Spleen (tissue), 13 donors: ENCODE measurements at places on chromosomes 1 and 21. TPM values are rescaled to one million over a fixed set of nuclear protein-coding genes. Genes with fewer than 3 reads are reported as not detected.

- no peak overlapping the region for H3K27ac ChIP-seq
- DNase-seq = no peak
- no peaks in the 10 kb centered on the region for H3K36me3 ChIP-seq
- no peaks in the 10 kb centered on the region for H3K4me1 ChIP-seq
- H3K4me3 ChIP-seq = no peak overlapping the region
These were observed 151.6 kb downstream of the KCNJ6 start for GRCh38 chr21:37764691-37765090.

DNA sequence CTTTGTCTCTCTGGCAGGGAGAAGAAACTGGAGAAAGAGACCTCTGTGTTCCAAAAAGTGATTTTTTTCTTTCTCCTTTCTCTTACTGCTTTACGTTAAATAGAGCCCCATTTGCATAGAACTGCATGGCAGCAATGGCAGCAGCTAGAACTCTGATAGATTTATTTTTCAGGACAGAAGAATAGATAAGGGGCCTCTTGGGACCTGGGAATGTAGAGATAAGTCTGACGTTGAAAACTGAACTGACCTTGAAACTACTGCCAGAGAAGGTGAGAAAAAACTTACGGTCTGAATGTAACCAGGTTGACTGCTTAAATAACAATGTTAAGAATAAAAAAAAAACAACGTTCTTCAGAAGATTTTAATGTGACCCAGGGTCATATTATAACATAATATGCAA, 25.4 kb upstream of the B3GALT5 start:
- H3K27me3 ChIP-seq = no peaks in the 10 kb centered on the region
- H3K27ac ChIP-seq = no peak overlapping the region
- no peaks in the 10 kb centered on the region for H3K4me1 ChIP-seq
- no peak overlapping the region for H3K4me3 ChIP-seq
- no peak for DNase-seq

GRCh38 chr1:36366091-36366661, 19.5 kb downstream of the STK40 start:
- peaks cover 86% of the 10 kb centered on the region for H3K4me1 ChIP-seq
- DNase-seq = peak; percentile 91
- H3K27me3 ChIP-seq = no peaks in the 10 kb centered on the region
- H3K36me3 ChIP-seq = peaks cover 9% of the 10 kb centered on the region
- peak overlapping the region; percentile 97 for H3K27ac ChIP-seq
- no peak overlapping the region for H3K4me3 ChIP-seq

DNA sequence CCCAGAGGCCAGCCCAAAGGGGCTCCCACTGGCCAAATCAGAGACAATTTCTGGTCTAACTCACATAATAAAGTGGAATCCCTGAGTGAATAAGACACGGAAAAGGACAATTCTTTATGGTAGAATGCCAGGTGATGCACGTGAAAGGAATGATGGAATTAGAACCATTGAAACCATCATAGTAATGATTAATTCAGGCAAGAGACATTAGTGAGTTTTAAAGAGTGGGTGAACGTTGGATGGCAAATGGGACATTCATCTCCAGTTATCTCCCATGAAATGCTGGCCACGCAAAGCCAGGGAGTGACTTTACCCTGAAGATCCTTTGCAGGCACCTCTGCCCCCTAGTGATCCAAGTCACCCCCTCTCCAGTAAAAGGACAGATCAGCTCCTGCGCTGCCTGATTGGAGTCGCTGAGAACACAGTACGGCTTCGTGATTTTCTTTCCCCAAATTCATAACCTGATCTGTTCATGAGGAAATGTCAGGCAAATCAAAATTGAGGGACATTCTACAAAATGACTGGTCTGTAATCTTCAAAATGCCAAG, 87.5 kb downstream of the AJAP1 start:
- H3K27me3 ChIP-seq = no peaks in the 10 kb centered on the region
- no peak overlapping the region for H3K27ac ChIP-seq
- no peaks in the 10 kb centered on the region for H3K4me1 ChIP-seq
- H3K4me3 ChIP-seq = no peak overlapping the region
- DNase-seq = no peak

DNA sequence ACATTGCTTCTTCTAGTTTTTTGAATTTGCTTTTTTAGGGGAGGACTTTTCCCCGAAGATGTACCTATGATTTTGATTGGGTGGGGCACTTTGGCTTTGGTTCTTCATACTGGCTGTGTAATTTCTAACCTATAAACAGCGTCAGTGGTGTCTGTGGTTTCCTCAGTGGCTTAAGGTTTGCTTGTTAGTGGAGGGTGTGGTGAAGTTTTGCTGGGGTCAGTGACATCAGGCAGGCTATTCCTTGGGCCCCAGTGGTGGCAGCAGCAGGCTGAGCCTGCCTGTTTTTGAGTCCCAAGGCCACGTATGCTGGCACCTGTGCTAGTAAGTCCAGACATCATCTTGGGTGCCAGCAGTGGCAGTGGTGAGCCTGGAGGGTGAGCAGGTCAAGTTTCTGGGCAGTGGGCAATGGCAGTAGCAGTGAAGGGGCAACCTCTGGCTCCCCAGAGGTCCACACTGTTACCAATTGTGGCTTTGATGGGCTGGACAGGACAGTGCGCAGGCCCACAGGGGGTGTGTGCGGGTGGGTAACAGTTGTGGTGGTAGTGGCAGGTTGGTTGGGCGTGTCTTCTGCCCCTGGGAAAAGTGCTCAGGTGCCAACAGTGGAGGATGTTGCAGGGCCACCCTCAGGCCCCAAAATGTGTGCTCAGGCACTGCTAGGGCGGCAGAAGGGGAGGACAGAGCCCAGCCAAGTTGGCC, 54.9 kb upstream of the B3GALT2 start:
- peaks cover 18% of the 10 kb centered on the region for H3K36me3 ChIP-seq
- no peaks in the 10 kb centered on the region for H3K27me3 ChIP-seq
- no peak for DNase-seq
- H3K27ac ChIP-seq = no peak overlapping the region
- no peaks in the 10 kb centered on the region for H3K4me1 ChIP-seq

DNA sequence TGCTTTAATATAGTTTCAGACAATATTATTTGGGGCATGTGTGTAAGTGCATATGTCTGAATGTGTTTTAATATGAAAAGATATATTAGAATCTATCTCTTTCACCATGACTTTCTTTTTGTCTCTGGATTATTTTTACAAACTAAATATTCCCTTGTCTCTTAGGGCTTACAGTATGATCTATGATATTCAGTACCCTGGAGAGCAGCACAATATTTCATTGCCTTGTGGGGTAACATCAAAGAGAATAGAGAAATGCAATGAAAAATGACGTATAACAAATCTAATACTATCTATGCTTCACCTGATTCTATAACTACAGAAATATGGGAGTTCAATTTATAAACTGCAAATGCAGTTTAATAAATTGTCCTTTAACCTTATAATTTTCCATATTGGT, 2084.5 kb downstream of the MRPL39 start:
- no peak overlapping the region for H3K27ac ChIP-seq
- no peaks in the 10 kb centered on the region for H3K27me3 ChIP-seq
- DNase-seq = no peak
- H3K36me3 ChIP-seq = no peaks in the 10 kb centered on the region
- no peaks in the 10 kb centered on the region for H3K4me1 ChIP-seq

GRCh38 chr1:160761886-160762285, 22.8 kb downstream of the SLAMF7 start:
- H3K4me3 ChIP-seq = no peak overlapping the region
- H3K4me1 ChIP-seq = peaks cover 4% of the 10 kb centered on the region
- H3K36me3 ChIP-seq = no peaks in the 10 kb centered on the region

DNA sequence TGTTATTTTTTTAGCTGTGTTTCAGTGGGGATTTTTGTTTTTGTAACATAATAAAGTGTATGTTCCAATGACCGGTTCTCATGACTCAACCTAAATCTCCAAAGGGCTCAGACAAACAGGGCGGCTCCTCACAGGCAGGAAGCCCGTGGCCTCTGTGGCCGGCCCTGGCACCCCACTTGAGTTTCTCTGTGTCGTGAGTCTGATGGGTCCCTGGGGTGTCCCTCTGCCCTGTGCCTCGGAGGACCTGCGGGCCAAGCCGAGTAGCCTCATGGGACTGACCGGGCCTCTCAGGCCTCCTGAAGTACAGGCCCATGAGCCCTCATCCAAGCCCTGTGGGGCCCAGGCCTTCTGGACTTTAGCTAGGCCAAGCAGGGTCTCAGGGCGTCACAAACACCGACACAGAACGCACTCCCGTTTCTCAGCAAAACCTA, 16.1 kb upstream of the CCDC27 start:
- H3K27ac ChIP-seq = no peak overlapping the region
- H3K27me3 ChIP-seq = no peaks in the 10 kb centered on the region
- peaks cover 34% of the 10 kb centered on the region for H3K36me3 ChIP-seq
- H3K4me1 ChIP-seq = no peaks in the 10 kb centered on the region
- no peak overlapping the region for H3K4me3 ChIP-seq
- DNase-seq = no peak

- peak overlapping the region; percentile 17 for H3K4me3 ChIP-seq
- peaks cover 100% of the 10 kb centered on the region for H3K4me1 ChIP-seq
- H3K27ac ChIP-seq = peak overlapping the region; percentile 84
These were observed 6.1 kb downstream of the SKI start for GRCh38 chr1:2233997-2234761.

DNA sequence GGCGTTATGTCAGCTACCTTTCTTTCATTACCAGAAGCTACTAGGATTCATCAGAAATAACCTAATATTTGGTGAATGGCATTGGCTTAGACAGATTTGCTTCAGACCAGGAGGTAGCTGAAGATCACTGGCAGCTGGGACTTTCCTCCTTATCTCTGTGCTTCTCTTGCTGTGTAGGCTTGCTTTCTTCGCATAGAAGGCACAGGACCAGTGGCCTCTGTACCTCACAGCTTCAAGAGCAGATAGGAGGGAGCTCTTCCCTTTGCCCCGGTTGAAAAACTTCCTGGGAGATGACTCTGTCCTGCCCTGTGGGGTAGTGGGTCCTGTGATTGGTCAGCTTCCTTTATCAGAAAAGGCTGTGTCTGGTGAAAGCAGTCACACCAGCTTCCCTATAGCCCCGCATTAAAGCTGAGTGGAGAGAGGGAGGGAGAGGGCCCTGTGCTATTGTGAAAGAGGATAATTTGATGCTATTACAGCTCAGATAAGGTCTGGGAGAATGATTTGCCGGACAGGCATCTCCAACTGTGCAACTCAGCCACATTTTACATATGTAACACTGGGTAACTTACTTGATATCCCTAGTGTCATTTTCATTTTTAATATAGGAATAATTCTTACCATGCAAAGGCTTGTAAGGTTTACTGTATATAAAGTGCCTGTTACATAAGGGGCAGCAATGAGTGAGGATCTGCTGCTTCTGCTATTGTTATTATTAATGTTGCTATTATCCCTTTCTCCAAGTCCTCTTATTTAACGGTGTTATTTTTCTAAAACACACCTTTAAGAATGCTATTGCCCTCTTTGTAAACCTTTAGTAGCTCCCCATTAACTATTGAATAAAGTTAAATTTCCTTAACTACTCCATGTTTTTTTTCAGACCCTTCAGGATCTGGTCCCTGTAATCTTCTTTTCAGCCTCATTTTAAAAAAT, 31.6 kb downstream of the OSBPL9 start:
- H3K4me3 ChIP-seq = no peak overlapping the region
- peaks cover 31% of the 10 kb centered on the region for H3K4me1 ChIP-seq
- no peaks in the 10 kb centered on the region for H3K27me3 ChIP-seq
- no peak for DNase-seq
- no peaks in the 10 kb centered on the region for H3K36me3 ChIP-seq

DNA sequence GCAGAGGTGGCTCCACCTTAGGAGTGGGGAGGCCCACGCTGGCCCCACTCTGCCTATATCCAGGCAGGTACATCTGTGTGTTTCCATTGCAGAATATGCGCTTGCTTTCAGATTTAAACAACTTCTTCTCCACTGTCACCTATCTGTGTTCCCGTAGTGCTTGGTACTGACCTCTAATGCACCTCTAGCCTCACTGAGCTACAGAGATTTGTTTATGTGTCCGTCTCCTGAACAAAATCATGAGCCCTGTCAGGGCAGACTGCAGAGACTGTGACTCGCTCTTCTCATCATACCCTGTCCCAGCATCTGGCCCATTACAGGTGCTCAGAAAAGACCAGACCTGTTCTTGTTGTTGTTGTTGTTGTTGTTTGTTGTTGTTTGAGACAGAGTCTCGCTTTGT, 14.5 kb upstream of the LRRC38 start:
- H3K4me3 ChIP-seq = no peak overlapping the region
- no peaks in the 10 kb centered on the region for H3K27me3 ChIP-seq
- no peak overlapping the region for H3K27ac ChIP-seq
- no peak for DNase-seq
- H3K4me1 ChIP-seq = no peaks in the 10 kb centered on the region

DNA sequence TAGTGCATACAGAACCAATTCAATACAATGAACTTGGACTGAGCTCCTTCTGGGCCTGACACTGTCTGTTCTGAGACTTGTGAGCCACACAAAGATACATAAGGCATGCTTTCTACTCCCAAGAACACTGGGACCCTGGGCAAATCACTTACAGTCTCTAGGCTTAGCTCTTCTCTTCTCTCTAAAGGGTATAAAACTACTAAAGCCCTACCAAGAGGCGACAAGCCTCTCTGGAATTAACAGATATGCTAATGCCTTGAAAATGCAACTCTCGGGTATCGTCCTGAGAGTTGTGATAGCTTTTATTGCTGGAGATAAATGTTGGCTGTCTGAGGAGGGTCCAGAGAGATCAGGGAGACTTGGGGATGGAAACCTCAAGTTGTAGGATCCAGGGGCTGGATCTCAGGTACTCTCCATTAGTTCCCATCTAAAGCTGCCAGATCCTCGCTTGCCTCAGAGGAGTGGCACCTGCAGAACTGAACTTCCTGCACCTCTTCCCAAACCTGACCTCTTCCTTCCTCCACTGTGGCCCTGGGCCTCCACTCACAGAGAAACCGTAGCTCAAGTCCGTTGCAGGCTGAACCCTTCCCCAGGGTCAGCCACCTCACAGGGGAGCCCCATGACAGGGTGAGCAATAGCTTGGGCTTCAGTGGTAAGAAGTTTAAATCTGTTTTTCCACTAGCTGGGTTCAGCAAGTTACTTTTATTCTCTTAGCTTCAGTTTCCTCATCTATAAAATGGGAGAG, 11.5 kb upstream of the CFAP45 start:
- peaks cover 62% of the 10 kb centered on the region for H3K4me1 ChIP-seq
- H3K27me3 ChIP-seq = no peaks in the 10 kb centered on the region
- H3K4me3 ChIP-seq = no peak overlapping the region

GRCh38 chr1:22607154-22607553, 29.3 kb upstream of the C1QA start:
- H3K27ac ChIP-seq = no peak overlapping the region
- no peaks in the 10 kb centered on the region for H3K4me1 ChIP-seq
- H3K36me3 ChIP-seq = no peaks in the 10 kb centered on the region
- no peak for DNase-seq
- no peak overlapping the region for H3K4me3 ChIP-seq

GRCh38 chr1:244391761-244392160, 59.9 kb downstream of the ADSS2 start:
- H3K36me3 ChIP-seq = no peaks in the 10 kb centered on the region
- no peak for DNase-seq
- no peaks in the 10 kb centered on the region for H3K4me1 ChIP-seq
- no peak overlapping the region for H3K4me3 ChIP-seq
- H3K27me3 ChIP-seq = no peaks in the 10 kb centered on the region
- no peak overlapping the region for H3K27ac ChIP-seq

KIF14 gene
- 0.68 TPM for total RNA-seq

ST6GALNAC3 gene
- 10.8 TPM for total RNA-seq

ZNF670 gene
- 3.8 TPM for total RNA-seq

C1QTNF12 gene
- not detected for total RNA-seq

ZNF644 gene
- 88.1 TPM for total RNA-seq

SNAP47 gene
- 21.9 TPM for total RNA-seq
